Endothelial cell of umbilical vein (primary cell): ENCODE measurements at places on chromosomes 13 and 19.

DNA sequence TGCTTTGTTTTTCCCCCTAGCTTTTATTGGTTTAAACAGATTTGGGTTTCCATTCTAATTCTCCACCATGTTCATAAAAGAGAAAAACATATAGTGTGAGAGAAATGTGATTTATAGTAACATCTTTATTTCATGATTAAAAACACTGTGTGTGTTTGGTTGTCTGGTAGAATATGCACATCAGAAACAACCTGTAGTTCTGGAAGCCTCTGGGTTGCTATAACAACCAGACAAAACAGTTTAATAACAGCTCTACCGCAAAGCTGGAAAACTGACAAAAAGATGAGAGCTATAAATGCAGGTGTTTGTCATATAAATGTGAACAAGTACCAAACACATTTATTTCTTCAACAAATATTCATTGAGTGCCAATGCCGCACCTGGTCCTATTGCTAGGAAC lies 9.8 kb downstream of the KBTBD6 start:
- DNase-seq, result no peak

GRCh38 chr13:90205081-90205480 lies 1142.4 kb upstream of the MIR17HG start:
- DNase-seq, result no peak

GRCh38 chr19:37986048-37986750 lies 79.2 kb downstream of the SIPA1L3 start:
- DNase-seq, result no peak

DNA sequence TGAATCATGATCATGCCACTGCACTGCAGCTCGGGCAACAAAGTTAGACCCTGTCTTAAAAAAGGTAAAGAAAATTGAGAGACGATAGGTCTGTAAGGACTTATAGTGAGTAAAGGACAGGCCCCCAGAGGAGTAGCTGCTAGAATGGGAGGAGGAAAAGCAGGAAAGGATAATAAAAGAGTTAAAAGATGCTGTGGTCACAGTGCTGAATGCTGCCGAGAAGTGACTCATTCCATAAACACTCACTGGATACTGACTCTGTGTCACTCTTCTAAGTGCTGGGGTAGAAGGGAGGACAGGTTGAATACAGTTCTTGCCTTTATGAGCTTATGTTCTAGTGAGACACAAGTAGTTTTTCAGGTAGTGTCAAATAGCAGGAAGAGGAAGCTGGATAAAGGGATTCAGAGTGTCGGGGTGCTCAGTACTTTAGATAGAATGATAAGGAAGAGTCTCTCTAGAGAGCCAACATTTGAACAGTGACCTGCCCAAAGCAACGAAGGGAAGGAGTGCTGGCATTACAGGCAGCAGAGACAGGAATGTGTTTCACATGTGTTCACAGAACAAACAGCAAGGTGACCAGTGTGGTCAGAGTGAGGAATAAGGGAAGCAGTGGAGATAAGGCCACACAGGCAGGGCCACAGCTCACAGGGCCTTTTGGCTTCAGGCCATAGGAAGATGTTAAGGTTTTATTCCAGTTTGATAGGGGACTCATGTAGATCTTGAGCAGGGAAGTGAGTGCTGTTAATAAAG lies 1240.5 kb downstream of the UQCRFS1 start:
- no peak for DNase-seq

- DNase-seq, result no peak
Observed at GRCh38 chr19:40530091-40530901, 46.4 kb upstream of the SHKBP1 start.

GRCh38 chr13:20518660-20519100 lies 7.0 kb downstream of the CRYL1 start:
- DNase-seq, result no peak

DNA sequence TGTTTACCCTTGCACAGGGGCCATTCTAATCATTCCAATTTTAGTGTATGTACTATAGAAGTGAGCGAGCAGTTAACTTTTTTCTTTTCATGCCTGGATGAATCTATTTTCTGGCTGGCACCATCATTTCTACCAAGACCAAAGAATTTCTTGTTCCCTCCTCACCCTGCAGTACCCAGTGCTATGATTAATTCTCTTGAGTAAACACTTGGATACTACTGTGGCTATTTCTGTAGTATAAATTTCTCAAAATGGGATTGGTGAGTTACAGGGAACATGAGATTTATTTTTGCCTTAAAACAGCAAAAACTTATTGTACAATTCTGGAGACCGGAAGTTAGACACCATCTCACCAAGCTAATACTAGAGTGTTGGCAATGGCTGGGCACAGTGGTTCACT lies 7.6 kb downstream of the ZNF446 start:
- DNase-seq, result no peak

- DNase-seq, result no peak
Observed at GRCh38 chr19:18468517-18468916, 30.6 kb upstream of the ISYNA1 start.

DNA sequence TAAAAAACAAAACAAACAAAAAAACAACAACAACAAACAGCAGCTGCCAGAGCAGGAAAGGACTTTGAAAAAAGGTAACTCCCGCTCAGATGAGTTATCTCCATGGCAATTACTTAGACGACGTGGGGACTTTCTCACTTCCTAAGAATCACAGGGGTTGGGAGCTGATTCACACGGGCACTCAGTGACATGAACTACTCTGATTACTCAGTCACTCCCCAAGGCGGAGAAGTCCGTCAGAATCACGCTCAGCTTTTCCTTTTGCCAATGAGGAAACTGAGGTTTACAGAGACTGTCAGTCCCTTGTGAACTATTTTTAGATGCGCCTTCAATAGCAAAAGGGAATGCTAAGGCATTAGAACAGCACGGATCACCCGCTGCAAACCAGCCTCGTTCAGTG lies 32.3 kb upstream of the MATK start:
- peak; percentile 15 for DNase-seq
